Activated CD4-positive, CD25-positive, alpha-beta regulatory T cell treated with anti-CD3 and anti-CD28 coated beads, Interleukin-2, amount 50 U/mL, for 16 hours (primary cell): ENCODE measurements at places on chromosomes 4 and X.
A peak's percentile ranks its signal among the peaks of the same experiment; 100 is the strongest.

GRCh38 chrX:154812341-154813101 is 7.2 kb upstream of the MPP1 start:
- no peak for DNase-seq

- DNase-seq, result no peak
Observed at GRCh38 chr4:87121341-87122065, 98.9 kb downstream of the KLHL8 start.

- DNase-seq, result no peak
Observed at GRCh38 chr4:147355847-147356246, 125.0 kb upstream of the EDNRA start.

DNA sequence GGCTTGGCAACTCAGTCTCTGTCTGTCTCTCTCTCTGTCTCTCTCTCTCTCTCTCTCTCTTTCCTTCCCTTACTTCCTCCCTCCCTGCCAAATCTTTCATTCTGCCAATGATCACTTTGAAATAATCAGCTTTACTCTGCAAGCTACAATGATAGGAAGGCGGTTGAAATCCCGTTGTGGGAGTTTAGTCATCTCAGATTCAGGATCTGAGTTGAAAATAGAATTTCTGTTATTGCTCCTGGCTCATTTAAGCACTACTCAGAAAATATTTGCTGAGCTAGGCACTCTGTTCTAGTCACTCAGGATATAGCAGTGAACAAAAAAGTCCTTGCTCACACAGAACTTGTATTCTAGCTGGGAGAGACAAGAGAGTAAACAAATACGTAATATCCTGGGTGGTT is 56.3 kb upstream of the DCTD start:
- no peak for DNase-seq

DNA sequence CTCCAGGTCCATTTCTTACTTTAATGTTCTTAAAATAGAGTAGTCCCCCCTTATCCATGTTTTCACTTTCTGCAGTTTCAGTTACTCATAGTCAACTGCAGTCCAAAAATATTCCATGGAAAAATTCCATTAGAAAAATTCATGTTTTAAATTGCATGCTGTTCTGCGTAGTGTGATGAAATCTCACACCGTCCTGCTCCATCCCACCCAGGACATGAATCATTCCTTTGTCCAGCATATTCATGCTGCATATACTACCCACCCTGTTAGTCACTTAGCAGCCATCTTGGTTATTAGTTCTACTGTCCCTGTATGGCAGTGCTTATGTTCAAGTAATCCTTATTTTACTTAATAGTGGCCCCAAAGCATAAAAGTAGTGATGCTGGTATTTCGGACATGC is 5.4 kb upstream of the PDLIM5 start:
- DNase-seq, result no peak

- DNase-seq, result no peak
Observed at GRCh38 chrX:86149119-86149518, 868 bp downstream of the DACH2 start.

DNA sequence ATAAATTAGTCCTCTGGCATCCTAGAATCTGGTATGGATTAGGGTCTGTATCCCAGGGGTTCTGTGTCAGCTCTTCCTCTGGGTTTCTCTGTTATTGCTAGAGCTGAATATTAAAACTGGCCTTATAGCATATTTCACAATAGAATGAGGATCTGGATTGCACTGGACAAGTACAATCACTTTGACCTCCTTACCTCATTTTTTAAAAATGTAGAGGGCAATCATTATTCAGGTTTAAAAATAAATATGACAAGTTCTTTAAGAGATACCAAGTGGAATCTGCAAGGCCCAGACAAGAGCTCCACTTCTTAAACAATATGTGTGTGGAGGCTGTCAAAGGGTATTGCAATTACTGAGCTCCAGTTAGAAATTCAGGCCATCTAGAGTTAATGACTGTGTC is 1.4 kb downstream of the PALLD start:
- no peak for DNase-seq

GRCh38 chr4:86233681-86234080 is 126.2 kb downstream of the MAPK10 start:
- no peak for DNase-seq

DNA sequence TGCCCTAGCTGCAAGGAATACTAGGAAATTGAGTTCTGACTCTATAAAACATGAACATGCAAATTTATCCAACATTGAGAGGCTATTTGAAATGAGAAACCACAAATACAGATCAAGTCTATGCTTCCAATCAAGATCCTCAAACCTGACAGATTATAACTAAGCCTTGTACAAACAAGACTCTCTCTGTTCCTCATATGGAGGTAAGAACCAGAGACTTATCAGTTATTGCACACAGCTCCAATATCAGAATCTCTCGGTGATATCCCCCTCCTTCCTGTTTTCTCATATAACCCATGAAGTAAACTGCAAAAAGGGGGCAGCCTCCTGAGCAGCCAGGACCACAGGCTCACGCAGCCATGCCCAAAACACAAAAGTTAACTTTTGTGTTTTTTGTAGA is 36.5 kb downstream of the FBXW7 start:
- no peak for DNase-seq

GRCh38 chr4:77153006-77153405 is 4.0 kb upstream of the CCNG2 start:
- DNase-seq, result no peak

DNA sequence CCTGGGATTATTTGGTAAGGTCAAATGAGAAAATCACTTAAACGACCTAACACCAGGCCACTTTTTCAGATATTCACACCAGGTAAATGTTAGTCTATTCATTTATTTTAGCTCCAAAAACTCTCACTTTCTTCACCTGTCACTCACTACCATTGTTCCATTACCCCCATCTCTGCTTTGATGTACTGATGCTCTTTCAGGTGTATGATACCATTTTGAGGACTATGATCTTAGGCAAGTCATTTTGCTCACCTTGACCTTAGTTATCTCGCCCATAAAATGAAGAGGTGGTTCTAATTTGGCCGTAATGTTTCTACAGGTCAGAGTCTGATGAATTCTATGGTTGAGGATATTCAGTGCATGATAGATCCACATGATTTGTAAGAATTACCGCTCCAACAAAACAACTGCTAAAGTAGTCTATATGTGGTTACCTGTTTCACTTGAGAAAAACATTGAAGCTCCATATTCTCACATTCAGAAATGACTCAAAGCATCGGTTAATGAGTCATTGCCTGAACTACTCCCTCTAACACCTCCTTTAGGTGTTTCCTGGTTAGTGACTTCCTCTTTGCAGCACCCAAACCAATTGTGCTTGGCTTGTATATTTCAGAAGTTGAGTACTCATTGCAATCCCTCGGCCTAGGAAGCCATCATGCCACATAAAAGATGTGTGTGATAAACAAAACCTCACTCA is 4.5 kb downstream of the DTHD1 start:
- DNase-seq, result peak; percentile 36

GRCh38 chrX:66036231-66036630 is 3.6 kb downstream of the VSIG4 start:
- DNase-seq, result no peak

DNA sequence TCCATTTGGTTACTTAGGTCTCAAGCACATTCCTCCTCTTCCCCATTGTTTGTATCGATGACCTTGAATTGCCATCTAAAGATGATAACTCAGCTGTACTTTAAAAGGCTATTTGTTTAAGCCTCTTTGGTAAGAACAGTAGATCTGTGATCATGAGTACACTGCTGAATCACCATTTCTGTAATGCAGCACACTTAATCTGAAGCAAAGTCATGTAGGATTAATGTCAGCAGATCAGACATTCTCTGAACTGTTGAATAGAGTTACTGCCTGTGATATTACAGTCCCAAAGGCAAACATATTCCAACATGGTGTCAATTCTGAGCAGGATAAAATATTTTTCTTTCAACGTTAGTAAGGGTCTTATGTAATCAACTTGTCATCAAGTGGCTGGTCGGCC is 631.6 kb downstream of the TECRL start:
- no peak for DNase-seq

DNA sequence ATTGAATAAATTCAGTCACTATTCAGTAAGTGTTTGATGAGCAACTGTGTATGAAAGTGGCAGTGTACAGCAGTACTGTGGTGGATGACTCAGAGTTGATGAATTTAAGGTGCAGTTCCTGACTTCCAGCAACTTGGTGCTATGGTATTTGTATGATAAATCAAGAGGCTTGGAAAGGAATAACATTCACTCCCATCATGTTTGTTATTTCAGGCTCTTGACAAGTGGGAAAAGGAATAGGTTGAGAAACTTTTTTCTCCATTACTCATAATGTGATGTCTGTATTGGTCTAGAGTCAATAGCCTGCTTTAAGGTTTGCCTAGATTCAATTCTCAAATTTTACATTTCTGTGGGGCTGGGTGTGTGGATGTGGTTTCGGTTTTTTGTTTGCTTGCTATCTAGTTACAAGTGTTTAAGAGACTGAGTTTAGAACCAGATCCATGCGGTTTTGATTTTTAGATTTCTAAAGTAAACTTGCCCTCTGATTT is 35.1 kb upstream of the CYP2U1 start:
- DNase-seq, result no peak

GRCh38 chr4:79915246-79915645 is 157.8 kb downstream of the ANTXR2 start:
- no peak for DNase-seq

DNA sequence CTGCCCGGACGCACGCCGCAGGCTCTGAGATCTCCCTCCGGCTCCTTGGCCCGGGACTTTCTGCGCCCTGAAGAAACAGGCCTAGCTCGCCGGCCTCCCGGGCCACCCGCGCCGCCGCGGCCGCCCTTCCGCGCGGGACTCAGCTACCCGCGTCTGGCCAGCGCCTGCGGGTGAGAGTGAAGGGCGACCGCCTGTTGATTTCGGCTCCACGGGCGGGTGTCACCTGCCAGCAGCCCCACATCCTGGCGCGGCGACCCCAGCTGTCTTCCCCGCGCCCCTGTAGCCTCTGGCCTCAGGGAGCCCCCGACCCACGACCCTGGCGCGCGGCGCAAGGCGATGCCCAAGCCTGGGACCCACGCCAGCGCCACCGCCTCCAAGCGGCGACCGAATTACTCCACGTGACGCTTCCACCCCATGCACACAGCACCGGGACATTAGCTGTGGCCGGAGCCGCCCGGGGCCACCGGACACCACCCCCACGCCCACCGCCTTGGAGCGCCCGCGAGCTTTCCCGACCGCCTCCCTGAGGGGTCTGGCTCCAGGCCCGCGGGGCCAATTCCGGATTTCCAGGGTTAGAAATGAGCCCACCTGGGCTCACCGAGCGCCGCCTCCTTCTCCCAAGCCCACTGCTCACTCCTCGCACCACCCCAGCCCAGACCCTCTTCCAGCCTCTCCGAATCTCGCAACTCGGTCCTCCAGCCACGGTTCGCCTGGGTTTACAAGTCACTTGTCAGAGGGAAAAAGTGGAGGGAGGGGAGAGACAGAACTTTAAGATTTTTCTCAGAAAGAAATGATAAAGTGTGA is 10.2 kb downstream of the ARX start:
- DNase-seq, result no peak

- no peak for DNase-seq
Observed at GRCh38 chr4:82718162-82718940, 80.2 kb downstream of the SCD5 start.

- DNase-seq, result no peak
Observed at GRCh38 chrX:38959736-38960135, 158.5 kb downstream of the MID1IP1 start.

- DNase-seq, result no peak
Observed at GRCh38 chr4:170198747-170199146, 109.0 kb upstream of the AADAT start.

DNA sequence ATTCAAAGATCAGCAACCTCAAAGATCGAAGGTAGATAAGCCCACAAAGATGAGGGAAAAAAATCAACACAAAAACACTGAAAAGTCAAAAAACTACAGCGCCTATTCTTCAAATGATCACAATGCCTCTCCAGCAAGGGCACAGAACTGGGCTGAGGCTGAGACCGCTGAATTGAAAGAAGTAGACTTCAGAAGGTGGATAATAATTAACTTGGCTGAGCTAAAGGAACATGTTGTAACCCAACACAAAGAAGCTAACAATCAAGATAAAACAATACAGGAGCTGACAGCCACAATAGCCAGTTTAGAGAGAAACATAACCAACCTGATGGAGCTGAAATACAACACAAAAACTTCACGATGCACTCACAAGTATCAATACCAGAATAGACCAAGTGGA is 231.1 kb downstream of the STPG2 start:
- DNase-seq, result no peak

GRCh38 chr4:109177096-109177810 is 125.2 kb downstream of the COL25A1 start:
- DNase-seq, result no peak

DNA sequence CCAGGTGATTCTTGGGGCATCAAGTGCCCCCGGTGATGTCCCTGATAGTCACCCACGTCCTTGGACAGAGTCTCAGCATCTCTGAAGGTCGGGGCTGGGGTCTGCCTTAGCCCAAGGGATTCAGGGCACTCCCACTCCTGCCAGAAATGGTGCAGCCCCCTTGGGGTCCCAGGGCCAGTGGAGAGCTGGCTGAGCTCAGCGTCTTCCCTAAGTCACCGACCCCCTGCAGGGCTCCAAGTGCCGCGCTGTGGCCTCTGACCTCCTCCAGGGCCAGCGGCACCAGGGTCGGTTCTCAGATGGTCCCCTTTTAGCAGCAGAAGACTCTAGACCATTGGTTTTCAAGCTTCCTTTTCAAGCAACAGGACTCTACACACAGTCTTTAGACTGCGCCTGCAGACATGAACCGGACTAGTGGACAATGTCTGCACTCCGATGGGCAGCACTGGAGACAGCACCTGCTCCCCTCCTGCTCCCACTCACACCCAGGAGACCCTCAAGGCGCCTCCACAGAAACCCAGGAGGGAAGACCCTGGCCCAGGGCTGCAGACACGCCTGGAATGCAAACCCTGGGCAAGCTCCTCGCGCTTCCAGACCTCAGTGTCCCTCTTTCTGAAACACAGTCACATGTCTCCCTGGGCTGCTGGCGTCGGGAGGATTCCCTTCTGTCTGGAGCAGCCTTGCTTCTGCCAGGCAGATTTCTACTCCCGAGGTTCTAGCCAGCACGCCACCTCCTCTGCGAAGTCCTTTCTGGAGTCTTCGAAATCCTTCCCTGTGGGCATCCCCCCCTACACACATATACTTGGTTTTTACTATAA is 53.9 kb downstream of the ABLIM2 start:
- no peak for DNase-seq
